KG1 (cell line): ENCODE measurements at places on chromosomes 7 and 10.

DNA sequence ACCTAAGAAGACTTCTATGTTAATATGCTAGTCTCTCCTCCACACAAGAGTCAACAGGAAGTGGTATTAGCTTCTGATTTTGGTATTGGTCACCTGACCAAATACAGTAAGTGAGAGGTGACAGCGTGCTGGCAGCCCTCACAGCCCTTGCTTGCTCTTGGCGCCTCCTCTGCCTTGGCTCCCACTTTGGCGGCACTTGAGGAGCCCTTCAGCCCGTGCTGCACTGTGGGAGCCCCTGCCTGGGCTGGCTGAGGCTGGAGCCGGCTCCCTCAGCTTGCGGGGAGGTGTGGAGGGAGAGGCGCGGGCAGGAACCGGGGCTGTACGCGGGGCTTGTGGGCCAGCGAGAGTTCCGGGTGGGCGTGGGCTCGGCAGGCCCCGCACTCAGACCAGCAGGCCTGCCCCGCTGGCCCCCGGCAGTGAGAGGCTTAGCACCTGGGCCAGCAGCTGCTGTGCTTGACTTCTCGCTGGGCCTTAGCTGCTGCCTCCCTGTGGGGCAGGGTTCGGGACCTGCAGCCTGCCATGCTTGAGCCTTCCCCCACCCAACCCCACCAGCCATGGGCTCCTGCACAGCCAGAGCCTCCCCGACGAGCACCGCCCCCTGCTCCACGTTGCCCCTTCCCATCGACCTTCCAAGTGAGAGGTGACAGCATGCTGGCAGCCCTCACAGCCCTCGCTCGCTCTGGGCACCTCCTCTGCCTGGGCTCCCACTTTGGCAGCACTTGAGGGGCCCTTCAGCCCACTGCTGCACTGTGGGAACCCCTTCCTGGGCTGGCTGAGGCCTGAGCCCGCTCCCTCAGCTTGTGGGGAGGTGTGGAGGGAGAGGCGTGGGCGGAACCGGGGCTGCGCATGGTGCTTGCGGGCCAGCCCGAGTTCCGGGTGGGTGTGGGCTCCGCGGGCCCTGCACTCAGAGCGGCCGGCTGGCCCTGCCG lies 4.2 kb upstream of the ACSL5 start:
- DNase-seq: no peak

GRCh38 chr7:74269757-74270277 lies 15.6 kb upstream of the RFC2 start:
- DNase-seq: no peak

DNA sequence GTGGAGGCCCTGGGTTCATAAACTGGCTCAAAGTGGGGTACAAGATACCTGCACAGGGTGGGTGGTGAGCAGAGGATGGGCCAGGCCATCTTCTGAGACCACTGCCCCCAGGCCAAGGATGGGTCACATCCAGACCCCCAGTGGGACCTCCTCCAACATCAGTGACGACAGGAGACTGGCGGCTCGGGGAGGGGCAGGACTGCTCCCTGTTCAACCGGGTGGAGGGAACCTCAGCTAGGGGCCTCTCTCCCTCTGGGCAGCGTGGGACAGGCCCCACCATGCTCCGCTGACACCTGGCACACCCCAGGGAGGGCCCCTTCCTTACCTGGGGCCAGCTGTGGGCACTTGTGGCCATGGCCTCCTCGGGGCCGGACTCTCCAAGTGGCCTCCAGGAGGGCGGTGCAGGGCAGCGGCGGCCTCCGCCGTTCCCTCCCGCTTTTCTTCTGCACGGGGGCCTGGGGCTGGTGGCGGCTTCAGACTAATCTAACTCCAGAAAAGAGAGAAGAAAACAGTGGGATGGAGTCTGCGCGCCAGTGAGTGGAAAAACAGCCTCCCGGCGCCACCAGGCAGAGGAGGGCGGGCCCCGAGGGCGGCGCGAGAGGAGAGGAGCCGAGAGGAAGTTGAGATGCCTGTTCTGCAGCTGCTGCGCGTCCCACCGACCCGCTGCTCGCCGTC lies at the start of gene CALHM2:
TSS of gene CALHM2 (minus strand) at position 540 of the 675 bp plus-strand sequence. CDS start 2,429 bp downstream, outside the sequence.
- DNase-seq: no peak

- no peak for DNase-seq
Measured at GRCh38 chr7:23044581-23044980, 30.7 kb upstream of the HYCC1 start.

- no peak for DNase-seq
Measured at GRCh38 chr10:609868-610545, 79.5 kb downstream of the DIP2C start.

- DNase-seq: no peak
Measured at GRCh38 chr10:79153745-79154144, 85.0 kb downstream of the ZMIZ1 start.

DNA sequence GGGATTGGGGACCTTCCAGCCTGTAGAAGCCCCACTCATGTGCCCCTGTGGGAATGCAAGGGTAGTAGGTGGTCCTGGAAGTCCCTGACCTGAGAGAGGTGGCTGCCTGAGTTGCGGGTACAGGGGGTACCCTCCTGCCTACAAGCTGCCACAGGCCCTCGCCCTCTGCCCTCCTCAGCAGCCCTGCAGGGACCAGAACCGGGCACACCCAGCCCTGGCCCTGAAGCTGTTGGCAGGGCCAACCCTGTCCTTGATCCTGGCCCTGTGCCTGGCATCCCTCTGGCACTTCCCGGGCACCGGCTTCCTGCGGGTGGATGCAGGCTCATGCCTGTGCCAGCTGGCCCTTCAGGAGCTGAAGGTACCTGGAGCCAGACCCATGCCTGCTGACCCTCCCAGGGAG lies 54.9 kb upstream of the ELN start:
- no peak for DNase-seq

DNA sequence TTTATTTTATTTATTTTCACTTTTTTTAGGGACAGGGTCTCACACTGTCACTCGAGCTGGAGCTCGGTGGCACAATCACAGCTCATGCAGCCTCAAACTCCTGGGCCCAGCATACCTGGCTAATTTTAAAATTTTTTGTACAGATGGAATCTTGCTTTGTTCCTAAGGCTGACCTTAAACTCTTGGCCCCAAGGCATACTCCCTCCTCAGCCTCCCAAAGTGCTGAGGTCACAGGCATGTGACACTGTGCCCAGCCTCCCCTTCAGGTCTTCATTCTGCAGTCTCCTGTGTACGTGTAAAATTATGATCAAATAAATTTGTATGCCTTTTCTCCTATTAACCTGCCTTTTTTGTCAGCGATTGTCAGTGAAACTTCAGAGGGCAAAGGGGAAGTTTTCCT lies 17.8 kb upstream of the TCTN3 start:
- DNase-seq: no peak

DNA sequence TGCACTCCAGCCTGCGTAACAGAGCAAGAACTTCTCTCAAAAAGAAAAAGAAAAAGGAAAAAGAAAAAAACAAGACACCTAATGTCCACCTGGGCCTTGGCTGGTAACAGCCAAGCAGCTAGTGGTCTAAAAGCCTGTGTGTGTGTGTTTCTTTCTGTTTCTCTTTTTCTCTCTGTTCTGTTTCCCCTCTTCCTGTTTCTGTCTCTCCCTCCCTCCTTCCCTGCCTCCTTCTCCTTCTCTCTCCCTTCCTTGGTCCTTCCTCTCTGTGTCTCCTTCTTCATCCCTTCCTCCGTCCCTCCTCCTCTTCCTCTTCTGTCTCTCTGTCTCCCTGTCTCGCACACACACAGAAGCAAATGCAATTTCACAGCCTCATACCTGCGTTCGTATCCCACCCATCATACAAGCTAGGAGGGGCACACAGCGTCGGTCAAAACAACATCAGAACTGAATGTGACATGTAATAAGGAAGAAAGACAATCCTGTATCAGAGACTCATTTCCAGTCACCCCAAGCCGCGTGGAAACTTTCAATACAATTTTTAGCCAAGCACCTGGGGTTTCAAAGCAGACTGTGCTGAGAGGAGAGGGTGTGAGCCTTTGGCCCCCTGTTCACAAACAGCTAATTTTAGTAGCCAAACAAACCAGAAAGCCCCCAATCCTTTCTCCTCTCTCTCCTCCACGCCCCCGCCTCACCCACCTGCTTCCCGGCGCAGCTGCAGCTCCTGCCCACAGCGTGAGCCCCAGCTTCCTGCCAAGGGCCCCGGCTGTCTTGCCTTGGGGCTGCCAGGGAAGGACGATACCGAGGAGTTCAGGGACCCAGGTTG lies 50.2 kb upstream of the GNA12 start:
- DNase-seq: no peak

DNA sequence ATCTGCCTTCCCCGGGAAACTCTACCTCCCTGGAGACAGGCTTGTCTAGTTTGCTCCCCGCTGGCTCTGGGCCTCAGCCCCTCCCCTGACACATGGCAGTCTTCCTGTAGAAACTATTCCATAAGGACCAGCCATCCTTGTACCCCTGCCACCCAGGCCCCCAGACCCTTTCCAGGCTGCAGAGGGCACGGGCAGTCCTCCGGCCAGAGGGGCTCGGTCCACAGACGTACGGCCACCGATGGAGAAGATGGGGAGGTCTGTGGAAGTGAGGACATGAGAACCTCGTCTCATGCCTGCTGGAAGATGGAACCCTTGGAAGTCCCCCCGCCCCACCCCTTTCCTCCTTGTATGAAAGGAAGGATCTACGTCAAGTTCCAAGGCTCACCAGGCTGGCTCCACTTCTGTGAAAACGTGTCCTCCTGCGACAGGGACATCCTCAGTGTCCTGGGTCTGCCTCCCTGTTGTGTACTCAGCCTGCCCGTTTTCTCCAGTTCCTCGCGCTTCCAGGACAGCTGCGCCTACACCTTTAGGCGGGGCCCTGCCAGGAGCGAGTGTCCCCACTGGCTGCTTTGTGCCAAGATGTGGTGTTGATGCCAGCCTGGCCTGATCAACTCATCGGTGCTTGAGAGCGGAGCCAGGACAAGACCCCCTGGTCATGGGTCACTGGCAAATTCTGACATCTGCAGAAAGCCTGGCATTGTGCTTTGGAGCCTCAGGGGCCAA lies 414.9 kb downstream of the GLRX3 start:
- no peak for DNase-seq

GRCh38 chr7:134789967-134790685 lies 10.7 kb downstream of the CALD1 start:
- no peak for DNase-seq

GRCh38 chr10:121414366-121415062 lies 183.7 kb downstream of the FGFR2 start:
- no peak for DNase-seq

- no peak for DNase-seq
Measured at GRCh38 chr7:124246262-124246863, 213.5 kb upstream of the TMEM229A start.

DNA sequence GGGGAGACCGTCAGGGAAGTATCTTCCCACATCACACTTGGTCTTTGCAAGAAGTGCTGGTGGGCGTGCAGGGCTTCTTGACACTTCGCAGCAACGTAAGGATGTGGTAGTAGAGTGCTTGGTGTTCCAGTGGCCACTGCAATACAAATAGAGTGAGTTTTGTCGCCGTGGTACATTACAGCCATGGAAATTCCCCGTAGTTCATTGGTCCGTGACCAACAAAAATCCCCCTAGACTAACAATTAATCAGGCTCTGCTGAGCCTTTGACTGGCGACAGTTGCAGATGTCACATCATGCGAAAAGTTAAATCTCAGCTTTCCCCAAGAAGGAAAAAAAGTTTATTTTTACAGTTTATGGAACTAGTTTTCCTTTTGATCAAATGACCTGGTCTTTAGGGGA lies 134.7 kb downstream of the MGMT start:
- no peak for DNase-seq

DNA sequence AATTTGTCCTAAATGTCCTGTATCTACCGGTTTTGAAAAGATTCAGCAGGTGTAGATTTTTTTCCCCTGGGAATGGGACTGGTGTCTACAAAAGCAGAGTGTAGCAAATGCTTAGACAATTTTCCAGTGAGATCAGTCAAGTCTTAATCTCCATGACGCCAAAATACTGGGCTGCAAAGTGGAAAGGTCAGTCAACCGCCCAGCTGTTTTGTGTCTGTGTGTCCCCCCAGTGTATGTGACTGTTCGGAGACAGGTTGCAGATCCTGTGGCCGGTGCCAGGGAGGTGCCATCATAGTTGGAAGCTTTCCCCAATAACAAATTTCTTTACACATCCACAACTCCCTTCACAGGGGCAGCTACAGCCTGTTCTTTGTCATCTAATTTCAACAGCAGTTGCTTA lies 263.8 kb downstream of the ARHGAP12 start:
- DNase-seq: no peak

- DNase-seq: no peak
Measured at GRCh38 chr7:20236790-20237189, 19.6 kb upstream of the MACC1 start.

DNA sequence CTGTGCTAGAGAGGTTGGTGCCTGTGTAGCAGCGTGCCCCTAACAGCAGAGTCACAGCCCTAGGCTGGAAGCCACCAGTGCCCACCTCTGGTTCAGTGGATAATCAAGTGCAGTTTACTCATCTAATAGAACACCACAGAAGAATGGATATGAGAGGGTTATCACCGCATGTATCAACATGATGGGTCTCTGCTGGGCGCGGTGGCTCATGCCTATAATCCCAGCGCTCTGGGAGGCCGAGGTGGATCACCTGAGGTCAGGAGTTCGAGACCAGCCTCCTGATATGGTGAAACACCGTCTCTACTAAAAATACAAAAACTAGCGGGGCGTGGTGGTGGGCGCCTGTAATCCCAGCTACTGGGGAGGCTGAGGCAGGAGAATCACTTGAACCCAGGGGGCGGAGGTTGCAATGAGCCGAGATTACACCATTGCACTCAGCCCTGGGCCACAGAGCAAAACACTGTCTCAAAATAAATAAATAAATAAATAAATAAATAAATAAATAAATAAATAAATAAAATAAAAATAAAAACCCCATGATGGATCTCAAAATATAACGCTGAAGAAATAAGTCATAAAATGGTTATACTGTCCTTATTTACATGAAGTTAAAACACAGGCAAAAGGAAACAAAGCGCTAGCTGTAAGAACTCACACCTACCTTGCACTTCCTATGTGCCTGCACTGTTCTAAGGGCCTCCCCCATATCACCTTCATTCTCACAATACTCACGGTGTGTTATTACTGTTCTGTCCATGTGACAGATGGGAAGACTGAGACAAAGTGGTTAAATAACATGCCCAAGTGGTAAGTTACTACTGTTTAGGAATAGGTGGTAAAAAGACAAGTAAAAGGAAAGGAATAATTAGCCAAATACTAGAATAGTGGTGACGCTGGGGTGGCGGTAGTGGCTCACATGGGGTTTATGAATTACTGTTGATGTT lies 70.9 kb downstream of the AMZ1 start:
- DNase-seq: no peak

GRCh38 chr10:76350583-76350982 lies 919.2 kb downstream of the LRMDA start:
- DNase-seq: no peak

DNA sequence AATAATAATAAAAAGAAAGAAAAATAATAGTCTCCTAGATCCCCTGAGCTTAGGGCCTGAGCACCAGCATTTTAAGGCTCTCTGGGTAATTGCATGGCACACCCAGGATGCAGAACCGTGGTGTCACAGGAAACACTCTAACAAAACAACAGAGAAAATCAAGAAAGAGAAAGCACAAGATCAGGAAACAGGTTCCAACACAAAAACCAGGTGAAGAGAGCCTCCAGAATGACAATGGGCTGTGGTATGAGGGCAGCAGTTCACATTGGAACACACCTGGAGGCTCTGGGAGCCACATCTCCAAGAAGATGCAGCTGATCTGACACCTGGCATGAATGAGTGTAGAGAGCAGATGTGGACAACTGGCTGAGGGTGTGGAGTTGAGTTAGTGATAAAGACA lies 7.1 kb downstream of the MMRN2 start:
- DNase-seq: no peak
